EL (cell line): ENCODE measurements at places on chromosomes 5 and 9.

- DNase-seq = no peak
Observed at GRCh38 chr5:89686081-89686765, 723.3 kb downstream of the CETN3 start.

GRCh38 chr9:3836011-3836410, 310.2 kb upstream of the RFX3 start:
- no peak for DNase-seq

- peak; percentile 97 for DNase-seq
Observed at GRCh38 chr5:9348401-9348996, 197.4 kb downstream of the SEMA5A start.

DNA sequence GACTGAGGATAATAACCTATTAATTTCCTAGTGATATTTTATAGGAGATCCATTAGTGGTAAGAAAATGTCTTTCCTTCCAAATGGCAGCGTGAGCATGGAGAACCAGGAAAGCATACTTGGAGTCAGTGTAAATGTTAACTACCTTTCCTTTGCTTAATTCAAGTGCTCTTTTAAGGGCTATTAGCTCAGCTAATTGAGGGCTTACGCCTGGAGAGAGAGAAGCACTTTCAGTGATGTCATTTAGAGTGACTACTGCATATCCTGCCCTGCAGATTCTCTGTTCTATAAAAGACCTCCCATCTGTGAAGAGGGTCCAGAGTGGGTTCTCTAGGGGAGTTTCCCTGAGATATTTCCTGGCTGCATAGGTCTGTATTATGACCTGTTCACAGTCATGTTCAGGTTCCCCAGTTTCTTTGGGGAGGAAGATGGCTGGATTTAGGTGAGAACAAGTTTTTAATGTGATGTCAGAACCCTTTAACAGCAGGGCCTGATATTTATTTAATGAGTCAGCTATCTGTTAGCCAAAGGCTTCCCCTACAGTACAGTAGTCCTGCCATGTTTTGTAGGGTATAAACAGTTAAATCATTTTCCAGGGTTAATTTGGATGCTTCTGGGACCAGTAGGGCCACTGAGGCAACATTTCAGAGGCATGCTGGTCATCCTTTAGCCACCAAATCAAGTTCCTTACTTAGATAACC, 89.6 kb downstream of the TRIM36 start:
- DNase-seq = no peak

DNA sequence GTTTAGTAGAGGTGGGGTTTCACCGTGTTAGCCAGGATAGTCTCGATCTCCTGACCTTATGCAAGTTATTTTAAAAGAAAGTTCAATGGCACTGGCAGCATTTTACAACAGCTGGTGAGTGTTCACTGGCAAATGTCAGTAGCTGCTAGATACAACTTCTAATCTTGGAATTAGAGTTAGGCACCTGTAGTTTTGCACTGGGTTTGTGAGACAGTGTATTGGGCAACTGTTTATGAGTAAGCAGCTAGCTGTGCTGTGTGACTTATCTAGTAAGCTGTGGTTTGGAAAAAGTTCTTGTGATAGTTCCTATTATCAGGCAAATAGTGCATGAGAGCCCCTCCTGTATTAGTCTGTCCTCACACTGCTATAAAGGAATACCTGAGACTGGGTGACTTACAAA, 61.5 kb downstream of the UBE2QL1 start:
- DNase-seq = no peak

DNA sequence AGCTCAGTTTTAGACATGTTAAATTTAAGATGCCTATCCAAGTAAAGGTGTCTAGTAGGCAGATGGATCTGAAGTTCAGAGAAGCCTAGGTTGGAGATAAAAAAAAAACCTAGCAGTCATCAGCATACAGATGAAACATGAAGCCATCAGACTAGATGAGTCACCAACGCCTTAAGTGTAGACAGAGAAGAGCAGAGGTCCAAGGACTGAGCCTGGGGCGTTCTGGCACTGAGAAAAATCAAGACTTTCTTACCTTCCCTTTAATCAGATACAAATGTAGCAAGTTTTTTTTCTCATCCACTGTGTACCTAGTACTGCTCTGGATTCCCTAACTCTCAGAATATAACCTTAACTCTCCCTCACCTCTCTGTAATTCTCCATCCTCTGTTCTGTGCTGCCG, 97.3 kb downstream of the SIL1 start:
- DNase-seq = peak; percentile 64
